Activated effector memory CD4-positive, alpha-beta T cell treated with anti-CD3 and anti-CD28 coated beads, Interleukin-2, amount 50 U/mL, for 16 hours (primary cell): ENCODE measurements at places on chromosomes 1 and 21.
A peak's percentile ranks its signal among the peaks of the same experiment; 100 is the strongest.

DNA sequence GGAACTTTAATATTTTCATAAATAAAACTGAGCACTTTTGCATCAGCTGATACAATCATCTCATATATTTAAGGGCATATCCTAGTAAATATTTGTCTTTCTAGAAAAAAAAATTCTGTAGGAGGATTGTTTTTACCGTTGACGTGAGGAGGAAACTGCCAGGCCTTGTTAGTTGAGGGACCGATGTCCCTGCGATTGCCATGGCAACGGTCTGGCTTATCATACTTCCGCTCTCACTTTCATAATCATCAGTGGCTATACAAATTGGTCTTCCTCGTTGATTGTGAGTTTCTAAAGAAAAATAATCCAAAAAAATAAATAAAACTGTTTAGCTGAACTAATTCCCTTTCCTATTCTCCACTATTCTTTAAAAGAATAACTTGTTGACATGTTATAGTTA lies 69.3 kb upstream of the ANGPTL3 start:
- DNase-seq, result no peak

DNA sequence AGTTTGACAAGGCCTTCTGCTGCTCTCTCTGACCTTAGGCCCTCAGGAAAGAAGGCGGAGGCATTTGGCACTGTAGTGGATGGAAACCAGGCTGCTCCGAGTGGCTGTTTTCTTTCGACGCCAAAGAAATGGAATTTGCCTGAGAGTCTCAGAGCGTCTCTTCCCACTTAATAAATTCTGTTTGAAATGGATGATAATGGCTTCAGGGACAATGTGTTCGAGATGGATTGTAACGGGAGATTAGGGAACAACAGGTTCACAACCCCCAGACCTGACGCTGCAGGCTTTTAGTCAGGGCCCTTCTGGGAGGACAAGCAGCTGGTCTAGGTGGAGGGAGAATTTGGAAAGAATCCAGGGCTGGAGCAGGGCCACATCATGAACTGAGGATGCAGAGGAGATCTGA lies 58.6 kb downstream of the TLR5 start:
- DNase-seq, result no peak

DNA sequence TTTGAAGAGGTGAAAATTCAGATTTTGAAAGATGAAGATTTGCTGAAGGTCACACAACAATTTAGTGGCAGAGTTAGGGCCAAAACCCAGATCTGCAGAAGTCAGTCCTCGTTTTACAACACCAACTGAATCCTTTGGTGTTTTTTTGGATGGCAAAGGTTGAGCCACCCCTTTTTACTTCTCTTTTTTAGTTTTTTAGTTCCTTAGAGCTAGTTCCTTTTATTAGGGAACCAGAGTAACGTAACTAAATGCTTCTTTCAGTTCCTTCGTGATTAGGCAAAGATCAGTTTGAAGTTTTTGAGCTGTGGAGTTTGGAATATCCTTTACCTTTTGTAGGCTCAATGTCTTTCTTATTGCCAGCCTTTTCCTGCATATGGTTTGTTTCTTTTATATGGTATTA lies 67.9 kb upstream of the ARID1A start:
- no peak for DNase-seq

- DNase-seq, result no peak
These were observed 124.1 kb downstream of the DPYD start for GRCh38 chr1:97796711-97797110.

- DNase-seq, result no peak
These were observed 262.4 kb downstream of the USP25 start for GRCh38 chr21:15992171-15992570.

DNA sequence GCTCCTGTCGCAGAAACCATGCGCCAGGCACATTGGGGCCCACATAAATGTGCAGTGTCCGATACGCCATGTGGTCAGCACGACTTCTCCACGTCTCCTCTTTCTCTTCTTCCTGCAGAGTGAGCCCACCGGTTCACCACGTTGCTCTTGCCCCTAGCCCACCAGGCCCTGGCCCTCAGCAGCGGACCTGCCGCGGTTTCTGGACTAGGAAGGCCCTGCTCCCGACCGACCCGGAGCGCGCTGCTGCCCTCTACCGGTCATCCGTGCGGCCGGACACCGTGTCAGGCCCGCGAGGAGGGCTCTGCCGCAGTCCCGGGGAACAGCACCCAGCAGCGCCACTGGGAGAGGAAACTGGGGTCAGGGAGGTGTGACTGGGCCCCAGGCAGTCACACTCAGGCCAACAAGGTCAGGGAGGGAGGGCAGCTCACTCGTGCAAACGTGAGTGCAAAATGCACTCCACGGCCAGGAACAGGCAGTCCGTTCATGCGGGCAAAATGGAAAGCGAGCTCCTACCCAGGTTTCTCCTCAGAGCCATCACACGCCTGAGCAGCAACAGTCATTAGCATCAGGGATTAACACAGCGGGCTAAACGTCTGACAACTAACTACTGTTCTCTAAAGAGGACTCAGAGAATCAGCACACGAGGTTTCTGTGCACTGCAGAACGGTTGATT lies 13.7 kb downstream of the TLR5 start:
- peak; percentile 86 for DNase-seq

GRCh38 chr1:243269461-243269801 lies 13.6 kb downstream of the SDCCAG8 start:
- DNase-seq, result no peak

GRCh38 chr1:37476087-37476452 lies 1.7 kb downstream of the ZC3H12A start:
- DNase-seq, result peak; percentile 62

- no peak for DNase-seq
These were observed 88.4 kb downstream of the OLFML2B start for GRCh38 chr1:161935264-161935663.

DNA sequence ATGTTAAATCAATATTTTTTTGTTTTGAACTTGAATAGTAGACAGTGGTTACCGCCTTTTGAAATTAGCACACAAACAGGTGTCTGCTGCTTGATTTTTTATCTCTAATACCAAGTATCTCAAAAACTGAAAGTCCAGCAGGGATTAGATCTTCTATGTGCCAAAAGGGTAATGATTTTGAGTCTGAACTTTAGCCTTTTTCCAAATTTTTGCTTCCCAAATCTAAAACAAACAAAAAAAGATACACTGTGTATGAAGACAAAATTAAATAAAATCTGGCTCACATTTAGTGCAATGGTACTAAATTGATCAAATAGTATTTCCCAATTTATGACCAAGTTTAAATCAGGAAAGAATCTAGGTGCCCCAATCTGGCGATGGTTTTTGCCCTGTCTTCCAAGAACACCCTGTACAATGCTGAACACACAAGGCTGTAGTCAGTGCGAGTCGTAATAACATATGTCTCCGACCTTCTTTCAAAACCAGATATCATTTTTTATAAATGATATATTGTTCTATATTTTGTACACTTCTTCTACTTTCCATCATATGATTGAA lies 40.5 kb downstream of the PLPPR4 start:
- no peak for DNase-seq
